CD4-positive, alpha-beta T cell treated with Interleukin-17A for 4 hours (primary cell): ENCODE measurements at places on chromosomes 2 and 18.

- no peak for DNase-seq
These were observed 41.9 kb downstream of the TMEM131 start for GRCh38 chr2:97953853-97954252.

DNA sequence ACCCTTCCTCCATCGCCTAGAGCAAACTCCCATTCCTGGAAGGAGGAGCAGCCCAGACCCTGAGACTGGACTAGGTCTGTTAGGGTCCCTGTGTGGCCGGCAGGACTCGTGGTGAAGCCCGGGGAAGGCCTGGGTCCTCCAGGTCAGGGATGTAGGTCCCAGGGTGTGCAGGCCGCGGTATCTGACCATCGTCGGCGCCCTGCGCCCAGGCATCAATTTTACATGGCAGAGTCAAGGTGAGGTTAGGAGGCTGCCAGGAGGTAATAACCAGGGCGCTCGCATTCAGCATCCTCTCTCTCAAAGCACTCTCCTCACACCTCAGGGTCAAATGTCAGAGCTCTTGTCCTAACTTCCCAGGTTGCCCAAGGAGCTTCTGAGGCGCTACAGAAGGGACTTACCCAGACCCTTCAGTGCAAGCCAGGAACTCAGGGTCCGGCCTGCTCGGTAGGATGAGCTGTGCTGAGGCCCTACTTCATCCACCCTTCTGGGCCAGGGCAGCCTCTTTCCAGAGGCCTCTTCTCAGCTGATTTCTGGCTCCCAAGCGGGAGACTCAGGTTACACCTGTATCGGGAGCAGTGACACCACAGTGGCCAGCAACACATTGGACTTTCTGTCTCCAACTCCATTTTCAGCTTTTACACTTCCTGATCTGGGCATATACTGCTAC lies 628 bp downstream of the SH2D6 start:
- no peak for DNase-seq

- DNase-seq = no peak
These were observed 63.1 kb upstream of the NFATC1 start for GRCh38 chr18:79332646-79333045.

- DNase-seq = no peak
These were observed 31.2 kb upstream of the ADNP2 start for GRCh38 chr18:80077873-80078272.

- DNase-seq = no peak
These were observed 151.8 kb downstream of the WDPCP start for GRCh38 chr2:63436488-63436887.

DNA sequence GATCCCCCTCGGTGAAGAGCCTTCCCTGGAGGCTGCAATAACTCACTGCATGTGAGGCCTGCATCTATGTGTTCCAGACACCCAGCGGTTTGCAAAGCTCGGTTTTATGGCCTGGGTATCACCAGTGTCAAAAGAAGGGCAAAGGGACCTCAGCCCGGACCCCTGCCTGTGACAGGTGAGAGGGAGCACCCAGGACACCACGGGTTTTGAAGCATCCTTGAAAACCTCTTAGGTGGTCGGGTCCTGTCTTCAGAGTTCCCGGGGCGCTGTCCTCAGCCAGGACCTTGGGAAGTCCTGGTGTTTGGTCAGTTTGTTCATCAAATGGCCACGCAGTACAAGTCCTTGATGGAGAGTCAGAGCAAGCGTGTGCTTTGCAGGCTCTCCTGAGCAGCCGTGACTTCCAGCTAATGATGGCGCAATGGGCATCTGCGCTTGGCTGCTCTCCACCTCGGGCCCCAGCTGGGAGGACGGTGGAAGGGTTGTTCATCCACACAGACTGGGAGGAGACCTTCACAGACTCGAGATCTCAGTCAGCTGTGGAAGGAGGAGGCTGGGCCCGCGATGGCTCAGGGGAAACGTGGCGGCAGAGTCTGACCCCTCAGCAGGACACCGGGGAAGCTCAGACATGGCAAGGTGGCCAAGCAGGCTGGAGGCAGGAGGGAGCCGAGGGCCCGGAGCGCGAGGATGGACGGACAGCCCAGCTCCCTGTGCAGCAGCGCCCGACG lies 113.1 kb upstream of the GPC1 start:
- no peak for DNase-seq

- no peak for DNase-seq
These were observed 46.2 kb downstream of the GREB1 start for GRCh38 chr2:11579867-11580659.

- no peak for DNase-seq
These were observed 307.8 kb downstream of the CYP26B1 start for GRCh38 chr2:71839826-71840225.

DNA sequence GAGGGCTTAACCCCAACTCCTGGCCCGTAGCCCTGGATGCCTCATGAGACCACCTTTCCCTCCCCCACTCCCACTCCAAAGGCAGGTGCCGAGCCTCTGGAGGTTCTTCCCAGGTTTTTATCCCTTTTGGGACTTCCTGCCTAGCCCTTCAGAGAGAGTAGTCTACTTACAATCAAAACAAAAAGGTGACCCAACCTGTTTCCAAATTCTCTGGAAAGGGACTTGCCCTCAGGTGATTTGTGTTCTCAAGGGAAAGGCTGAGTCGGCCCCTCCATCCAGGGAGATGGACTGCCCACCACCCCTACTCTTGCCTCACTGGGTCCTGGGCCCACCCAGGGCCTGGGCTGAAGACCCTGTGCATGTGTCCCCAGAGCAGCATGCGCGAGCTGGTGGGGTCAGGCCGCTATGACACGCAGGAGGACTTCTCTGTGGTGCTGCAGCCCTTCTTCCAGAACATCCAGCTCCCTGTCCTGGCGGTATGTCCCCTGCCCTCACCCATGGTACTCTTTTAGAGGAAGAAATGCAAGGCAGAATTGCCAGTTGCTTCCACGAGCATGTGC lies 108.5 kb downstream of the PLB1 start:
- no peak for DNase-seq
